Astrocyte of the cerebellum (primary cell): ENCODE measurements at places on chromosomes 11 and 22.

GRCh38 chr22:20258584-20259326, 9.4 kb downstream of the RTN4R start:
- DNase-seq: no peak

DNA sequence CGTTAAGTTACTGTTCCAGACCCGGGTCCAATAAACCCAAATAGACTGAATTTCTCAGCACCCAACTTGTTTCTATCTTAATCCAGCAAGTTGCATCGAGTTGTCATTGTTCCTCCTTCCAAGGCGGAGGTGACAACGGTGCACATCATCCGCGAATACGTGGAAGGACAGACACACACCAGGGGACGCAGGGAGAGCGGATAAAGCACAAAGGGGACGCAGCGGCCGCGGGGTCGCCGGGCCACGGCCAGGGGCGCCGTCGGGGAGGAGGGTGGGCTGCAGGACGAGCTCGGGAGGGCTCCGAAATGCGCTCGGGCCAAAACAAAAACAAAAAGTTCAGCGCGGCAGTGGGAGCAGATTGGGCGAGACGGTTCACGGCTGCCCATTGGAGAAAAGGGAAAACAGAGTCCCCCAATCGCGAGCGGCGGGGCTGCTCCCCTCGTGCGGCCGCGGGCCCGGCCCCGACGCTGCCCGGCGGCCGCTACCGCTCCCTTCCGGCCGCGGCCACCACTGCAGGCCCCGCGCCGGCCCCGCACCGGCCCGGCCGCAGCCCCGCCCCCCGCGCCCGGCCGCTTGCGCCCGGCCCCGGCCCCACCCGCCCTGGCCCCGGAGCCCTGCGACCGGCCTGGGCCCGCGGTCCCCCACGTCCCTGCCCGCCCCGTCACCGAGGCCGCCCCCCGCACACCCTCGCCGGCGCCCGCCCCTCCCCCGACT, 518 bp downstream of the KMT5B start:
- peak; percentile 32 for DNase-seq

DNA sequence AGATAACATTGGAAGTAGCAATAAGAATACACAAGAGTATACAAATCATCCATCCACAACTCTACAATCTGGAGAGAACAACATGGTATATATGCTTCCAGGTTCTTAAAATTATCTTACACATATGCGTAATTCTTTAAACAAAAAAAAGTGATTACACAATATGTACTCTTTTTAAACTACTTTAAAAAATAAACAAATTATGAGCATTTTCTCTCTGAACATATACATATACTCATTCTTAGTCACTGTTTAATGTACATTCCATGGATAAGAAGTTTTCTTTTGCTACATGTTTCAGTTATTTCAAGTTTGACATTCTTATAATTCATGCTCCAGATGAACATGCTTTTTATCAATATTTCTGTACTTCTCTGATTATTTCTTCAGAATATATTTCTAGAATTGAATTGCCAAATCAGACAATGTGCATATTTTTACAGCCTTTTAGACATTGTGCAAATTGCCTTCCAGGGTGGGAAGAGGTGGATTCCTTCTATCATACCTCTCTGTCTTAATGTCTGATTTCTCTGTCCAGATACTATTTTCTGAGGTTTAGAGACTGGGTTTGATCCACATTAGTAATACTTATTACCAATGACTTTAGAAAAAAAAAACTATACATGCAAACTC, 551.6 kb downstream of the METTL15 start:
- no peak for DNase-seq

DNA sequence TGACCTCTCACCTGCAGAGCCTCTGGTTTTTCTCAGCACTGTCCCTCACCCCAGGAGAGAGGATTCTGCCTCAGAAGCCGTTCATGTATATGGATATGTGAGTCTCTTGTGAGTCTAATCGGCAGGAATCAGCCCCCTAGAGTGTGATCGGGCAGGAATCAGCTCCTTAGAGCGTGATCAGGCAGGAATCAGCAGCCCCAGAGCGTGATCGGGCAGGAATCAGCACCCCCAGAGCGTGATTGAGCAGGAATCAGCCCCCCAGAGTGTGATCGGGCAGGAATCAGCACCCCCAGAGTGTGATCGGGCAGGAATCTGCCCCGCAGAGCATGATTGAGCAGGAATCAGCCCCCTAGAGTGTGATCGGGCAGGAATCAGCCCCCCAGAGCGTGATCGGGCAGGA, 80.0 kb upstream of the EIF3D start:
- DNase-seq: no peak

GRCh38 chr11:1055990-1056771, 18.5 kb upstream of the MUC2 start:
- DNase-seq: no peak

DNA sequence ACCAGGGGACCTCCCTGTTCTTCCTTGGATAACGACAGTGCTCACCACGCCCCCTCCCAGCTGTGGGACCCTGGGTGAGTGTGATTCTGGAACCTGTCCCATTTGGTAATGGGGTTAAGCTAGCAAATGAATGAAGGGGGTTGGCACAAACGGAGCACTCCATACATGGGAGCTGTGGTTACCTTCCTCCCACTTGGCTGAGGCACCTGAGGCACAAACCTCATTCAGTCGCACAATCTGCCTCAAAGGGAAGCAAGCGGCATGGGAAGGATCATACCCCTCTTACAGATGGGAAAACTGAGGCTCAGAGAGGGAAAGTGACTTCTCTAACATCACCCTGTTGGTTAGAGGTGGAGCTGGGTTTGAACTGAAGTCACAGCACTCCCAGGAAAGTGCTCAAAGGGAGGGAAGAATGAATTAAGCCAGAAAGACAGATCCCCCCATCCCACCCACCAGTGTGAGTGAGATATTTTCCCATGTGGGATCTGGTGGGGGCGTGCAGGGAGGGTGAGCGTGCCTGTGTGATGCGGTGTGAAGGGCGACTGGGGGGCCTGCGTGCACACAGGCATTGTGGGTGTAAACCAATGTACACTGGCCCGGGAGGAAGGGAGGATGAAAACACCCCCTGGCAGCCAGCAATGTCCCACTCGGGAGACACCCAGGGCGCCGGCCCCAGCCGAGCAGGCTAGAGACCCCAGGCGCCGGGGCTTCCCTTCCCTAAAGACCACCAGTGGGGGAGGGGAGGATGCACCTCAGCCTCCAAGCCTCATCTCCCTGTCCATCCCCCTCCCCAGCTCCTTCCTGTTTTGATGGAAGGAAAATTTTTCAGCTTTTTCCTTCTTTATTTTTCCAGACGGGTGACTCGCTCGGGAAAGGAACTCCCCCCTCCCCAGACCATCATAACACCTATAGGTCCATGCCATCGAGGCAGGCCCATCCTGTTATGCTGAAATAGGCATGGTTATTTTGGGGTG, 8.0 kb upstream of the PDGFB start:
- no peak for DNase-seq

- peak; percentile 94 for DNase-seq
These were observed 10.7 kb downstream of the CRY2 start for GRCh38 chr11:45857961-45858474.

- peak; percentile 97 for DNase-seq
These were observed 26.3 kb upstream of the GRK2 start for GRCh38 chr11:67239783-67240575.

DNA sequence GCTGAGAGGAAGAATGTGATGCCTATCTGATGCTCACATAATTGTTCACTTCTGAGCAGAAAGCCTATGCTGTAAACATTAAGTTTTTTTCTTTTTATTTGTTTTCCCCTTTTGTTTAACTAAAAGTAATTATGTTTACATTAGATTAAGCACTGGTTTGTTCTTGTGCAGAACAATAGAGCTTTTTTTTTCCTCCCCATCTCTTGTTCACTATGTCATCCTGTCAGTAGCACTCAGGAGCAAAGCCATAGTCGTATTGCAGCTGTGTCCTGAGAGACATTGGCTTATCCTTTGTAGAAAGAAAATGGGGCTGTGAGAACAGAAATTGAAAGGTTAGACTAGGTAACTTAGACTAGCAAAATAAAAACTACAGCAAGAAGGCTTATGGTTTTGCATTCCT, 301.8 kb upstream of the RAG2 start:
- no peak for DNase-seq

GRCh38 chr11:113675565-113675964, 30.5 kb downstream of the TMPRSS5 start:
- no peak for DNase-seq

DNA sequence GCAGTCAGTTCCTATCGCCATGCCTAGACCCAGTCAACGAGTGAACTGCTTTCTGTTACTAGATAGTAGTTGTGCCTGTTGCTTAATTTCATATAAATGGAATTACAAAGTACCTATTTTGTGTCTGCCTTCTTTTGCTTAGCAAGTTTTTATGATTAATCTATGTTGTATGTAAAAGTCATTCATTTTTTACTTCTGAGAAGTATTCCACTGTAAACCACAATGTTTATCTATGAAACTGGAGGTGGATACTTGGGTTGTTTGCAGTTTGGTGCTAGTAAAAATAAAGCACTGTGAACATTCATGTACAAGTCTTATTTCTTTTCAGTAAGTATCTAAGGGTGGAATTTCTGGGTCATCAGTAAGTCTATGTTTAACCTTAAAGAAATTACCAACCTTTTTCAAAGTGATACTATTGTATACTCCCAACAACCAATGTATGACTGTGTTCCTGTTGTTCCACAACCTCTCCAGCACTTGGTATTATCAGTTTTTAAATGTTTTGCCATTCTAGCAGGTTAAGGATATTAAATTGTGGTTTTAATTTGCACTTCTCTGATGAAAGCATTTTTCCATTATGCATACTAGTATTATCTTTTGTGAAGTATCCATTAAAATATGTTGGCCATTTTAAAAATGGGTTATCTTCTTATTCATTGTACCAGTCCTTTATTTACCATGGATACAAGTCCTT, 68.2 kb downstream of the DNAJC24 start:
- DNase-seq: no peak

DNA sequence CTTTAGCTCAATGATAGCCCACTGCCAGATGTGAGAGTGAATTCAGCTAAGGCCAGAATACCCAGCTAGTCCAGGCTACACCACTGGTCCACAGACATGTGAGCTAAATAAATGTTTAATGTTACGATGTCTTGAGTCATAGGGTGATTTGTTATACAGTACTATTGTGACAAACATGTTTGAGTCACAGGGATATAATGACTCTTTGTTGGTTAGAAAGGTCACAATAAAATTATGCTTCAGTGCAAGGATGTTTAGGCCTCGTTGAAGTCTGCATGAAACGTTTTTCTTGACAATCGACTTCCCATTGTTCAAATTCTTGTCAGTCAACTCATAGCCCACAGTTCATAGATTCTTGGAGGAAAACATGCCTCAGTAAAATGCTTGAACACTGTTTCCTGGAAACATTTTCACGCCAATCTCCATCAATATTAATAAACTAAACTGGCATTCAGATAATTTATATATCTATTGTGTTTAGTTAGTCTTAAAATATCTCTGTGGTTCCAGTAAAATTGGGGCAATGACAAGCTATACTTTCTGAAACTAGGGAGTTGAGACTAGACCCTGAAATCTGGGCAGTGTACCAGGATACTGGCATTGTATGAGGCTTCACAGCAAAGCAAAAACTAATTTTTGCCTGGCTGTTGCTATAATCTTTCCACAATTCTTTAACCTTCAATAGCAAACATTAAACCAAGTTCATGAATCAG, 650.8 kb upstream of the KIRREL3 start:
- DNase-seq: peak; percentile 32

GRCh38 chr11:120929090-120929489, 94.8 kb upstream of the TBCEL start:
- no peak for DNase-seq

GRCh38 chr11:83172551-83172950, 15.6 kb downstream of the PCF11 start:
- no peak for DNase-seq

- no peak for DNase-seq
These were observed 6.4 kb upstream of the TBC1D10A start for GRCh38 chr22:30332994-30333706.

- DNase-seq: no peak
These were observed 118.6 kb upstream of the RASSF10 start for GRCh38 chr11:12890476-12890875.

GRCh38 chr11:61841636-61842527, 13.8 kb downstream of the FADS2 start:
- DNase-seq: no peak

DNA sequence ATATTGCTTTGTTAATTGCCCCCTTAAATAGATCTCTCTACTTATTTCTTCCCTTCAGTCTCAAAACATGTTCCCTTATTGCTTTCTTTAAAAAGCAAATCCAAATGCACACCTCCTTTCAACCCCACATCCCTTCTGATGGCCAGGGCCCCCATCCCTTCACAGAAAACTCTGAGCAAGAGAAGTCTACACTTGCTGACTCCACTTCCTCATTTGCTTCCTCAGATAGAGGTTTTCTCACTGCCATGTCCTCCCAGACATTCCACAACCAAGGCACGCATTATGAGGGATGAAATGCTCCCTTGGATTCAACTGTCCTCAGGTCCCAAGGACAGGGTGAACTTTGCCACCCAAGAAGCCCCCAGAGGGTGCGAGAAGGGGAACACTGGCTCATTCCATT, 43.1 kb downstream of the CSNK2A3 start:
- DNase-seq: no peak

DNA sequence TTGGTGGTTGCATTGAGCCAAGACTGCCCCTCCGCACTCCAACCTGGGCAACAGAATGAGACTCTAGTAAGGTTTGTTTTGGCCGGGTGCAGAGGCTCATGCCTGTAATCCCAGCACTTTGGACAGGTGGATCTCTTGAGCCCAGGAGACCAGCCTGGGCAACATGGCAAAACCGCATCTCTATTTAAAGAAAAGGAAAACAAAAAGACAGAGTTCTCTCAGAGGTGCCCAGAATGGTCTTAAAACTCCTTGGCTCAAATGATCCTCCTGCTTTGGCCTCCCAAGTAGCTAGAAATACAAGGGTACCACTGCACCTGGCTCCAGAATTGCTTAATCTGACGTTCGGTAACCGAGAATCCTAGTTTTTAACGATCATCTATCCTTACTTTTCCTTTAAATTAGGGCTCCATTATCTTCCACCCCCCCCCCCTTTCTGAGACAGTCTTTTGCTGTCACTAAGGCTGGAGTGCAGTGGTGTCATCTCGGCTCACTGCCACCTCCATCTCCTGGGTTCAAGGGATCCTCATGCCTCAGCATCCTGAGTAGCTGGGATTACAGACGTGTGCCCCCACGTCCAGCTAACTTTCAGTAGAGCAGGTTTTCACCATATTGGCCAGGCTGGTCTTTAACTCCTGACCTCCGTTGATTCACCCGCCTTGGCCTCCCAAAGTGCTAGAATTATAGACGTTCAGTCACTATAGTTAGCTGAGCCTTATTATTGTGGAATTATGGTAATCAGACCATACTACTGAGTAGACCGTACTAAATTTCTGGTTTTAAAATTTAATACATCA, 1.7 kb downstream of the RPS25 start:
- DNase-seq: no peak

DNA sequence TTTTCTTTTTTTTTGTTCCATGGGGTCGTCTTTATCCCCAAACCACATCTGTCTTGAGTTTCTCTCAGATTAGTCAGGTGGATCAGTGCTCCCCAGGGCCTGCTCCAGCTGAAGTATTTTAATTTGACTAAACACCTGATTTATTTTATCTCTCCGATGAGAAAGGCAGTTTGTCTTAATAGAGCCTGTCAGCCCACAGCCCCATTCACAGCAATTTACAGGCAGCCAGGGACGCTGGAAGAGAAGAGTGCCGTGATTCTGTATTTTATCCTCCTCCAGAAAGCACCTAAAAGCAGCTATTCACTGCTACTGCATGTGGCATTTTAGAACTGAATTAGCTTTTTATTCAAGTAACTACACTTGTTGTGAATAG, 164.5 kb downstream of the SOX6 start:
- DNase-seq: no peak
